ENCODE measurements at places on chromosomes 5 and 9.

- DNase-seq: no peak
Observed at GRCh38 chr5:140303966-140304365, 1.1 kb upstream of the PFDN1 start.

DNA sequence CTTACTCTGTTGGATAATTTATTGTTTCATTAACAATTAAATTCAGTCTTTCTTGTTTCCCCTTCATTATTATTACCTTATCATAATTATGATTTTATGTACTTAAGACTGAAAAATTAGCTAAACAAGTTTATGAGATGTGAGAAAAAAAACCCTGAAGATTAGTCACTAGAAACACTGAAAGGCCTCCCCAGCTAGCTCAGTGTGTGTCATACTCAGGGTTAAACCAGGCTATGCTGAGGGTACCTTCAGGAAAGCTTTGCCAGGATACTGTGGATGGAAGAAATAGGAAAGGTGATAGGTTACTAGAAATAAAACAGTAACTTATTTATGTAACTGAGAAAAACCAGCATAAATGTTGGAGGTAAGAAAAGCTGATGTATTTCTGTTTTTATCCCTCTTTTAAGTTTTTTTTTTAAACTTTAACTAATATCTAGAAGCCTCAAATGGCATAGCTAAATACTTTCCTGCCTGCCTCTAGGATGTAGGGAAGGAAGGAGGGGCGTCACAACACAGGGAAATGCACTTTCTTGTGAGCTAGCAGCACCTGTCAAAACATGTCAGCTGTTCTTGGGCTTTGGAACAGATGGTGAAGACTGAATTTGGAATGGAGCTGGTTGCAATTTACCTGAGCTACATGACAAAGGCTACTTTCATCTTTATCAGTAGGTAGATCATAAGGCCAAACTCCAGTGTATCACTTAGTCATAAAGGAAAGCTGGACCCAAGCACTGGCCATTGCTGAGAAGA lies 24.2 kb downstream of the NMRK1 start:
- no peak for DNase-seq

DNA sequence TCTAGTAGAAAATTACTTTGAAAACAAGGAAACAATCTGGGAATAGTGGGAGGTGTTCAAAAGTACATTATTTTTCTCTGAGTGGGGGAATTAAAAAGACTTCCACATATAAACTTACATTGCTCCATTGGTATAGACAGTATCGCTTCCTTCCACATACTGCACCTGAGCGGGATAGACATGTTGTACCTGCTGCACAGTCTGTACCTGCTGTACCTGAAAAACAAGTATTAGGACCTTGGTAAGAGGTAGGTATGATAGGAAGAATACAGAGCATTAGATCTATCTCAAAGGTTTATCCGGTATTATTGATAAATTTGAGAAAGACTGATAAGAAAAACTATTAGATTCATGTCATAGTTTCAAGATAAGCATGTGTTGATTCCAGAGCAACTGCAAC lies 179.3 kb downstream of the RFX3 start:
- no peak for DNase-seq

- no peak for DNase-seq
Observed at GRCh38 chr9:136528716-136529341, 17.0 kb downstream of the NOTCH1 start.

- DNase-seq: peak; percentile 48
Observed at GRCh38 chr5:180784497-180785097, 18.0 kb downstream of the MGAT1 start.

DNA sequence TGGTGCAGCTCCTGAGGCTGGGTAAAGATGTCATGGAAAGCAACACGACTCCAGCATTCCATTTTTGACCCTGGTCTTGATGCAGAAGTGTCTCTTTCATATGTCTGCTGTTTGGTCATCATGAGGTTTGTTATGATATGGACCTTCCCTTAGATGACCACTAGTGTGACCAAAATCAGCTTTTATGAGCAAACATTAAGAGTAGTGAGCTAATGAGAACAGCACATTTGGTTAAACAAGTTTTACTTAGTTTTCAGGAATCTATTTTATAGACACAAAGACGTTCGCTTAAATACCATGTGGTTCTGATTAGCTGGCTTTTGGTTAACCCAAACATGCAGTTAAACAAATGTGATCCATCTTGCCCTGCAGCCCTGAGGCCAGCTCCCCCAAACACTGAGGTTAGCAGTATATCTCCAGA lies 56.7 kb upstream of the ACTBL2 start:
- DNase-seq: no peak

GRCh38 chr5:147971472-147971871 lies 65.1 kb upstream of the C5orf46 start:
- no peak for DNase-seq

GRCh38 chr5:160930406-160930805 lies 78.4 kb upstream of the ATP10B start:
- no peak for DNase-seq

DNA sequence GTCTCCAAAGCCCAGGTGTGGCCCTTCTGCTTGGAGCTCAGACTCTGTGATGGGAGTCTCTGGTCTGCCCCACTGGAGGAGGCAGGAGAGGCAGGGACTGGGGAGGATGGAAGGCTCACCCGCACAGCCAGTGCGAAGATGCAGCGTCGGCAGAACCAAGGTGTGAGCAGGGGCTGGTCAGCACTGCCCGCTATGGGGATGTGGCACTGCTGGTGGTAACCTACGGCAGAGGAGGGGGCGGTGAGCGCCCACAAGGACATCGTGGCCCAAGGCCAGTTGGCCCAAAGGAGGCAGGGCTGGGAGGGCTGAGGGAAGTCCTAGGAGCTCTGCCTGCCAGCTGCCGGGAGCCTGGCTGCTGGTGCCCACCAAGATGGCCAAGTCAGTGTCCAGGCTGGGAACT lies 7.3 kb downstream of the PHF19 start:
- DNase-seq: no peak

GRCh38 chr5:160129841-160130240 lies 10.6 kb upstream of the PWWP2A start:
- no peak for DNase-seq

DNA sequence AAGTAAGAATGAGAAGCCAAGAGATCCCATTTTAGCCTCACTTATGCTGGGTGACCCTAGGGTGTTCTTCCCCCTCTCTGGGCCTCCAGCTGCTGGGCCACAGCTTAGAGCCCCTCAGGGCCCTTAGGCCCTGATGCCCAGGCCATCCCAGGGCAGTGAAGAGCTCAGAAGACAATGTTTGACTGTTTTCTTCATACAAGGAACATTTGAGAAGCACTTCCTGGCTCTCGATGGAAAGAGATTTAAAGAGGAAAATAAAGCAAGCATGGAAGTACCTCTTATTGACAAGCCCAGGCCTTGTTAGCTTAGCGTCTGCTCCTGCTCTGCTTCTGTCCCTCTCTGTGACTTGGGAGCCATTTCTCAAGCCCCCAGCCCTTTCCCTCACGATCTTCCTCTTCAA lies 165.9 kb upstream of the SMIM23 start:
- no peak for DNase-seq

- DNase-seq: no peak
Observed at GRCh38 chr5:132526290-132526973, 16.9 kb downstream of the IL5 start.

GRCh38 chr5:5103245-5103644 lies 36.9 kb upstream of the ADAMTS16 start:
- DNase-seq: no peak

- DNase-seq: no peak
Observed at GRCh38 chr9:101131326-101131725, 102.8 kb downstream of the PLPPR1 start.

GRCh38 chr9:128643519-128644300 lies 12.9 kb downstream of the DYNC2I2 start:
- DNase-seq: no peak

DNA sequence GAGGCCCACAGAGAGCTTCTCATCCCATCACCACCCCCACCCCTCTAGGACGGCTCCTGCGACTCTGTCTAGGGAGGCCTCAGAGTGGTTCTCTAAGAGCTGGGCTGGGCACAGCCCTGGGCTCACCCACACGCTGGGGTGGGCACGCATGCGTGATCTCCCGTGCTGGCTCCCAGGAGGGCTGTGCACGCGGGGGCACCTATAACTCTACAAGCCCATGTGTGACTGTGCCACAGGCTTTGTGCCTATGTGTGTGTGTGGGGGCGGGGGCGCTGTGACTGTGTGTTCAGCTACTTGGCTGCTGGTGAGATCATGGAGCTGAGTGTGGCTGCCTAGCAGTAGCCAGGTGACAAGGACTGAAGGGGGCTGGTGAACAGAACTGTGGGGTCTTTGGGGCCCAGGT lies 32.2 kb downstream of the NDUFA8 start:
- no peak for DNase-seq

DNA sequence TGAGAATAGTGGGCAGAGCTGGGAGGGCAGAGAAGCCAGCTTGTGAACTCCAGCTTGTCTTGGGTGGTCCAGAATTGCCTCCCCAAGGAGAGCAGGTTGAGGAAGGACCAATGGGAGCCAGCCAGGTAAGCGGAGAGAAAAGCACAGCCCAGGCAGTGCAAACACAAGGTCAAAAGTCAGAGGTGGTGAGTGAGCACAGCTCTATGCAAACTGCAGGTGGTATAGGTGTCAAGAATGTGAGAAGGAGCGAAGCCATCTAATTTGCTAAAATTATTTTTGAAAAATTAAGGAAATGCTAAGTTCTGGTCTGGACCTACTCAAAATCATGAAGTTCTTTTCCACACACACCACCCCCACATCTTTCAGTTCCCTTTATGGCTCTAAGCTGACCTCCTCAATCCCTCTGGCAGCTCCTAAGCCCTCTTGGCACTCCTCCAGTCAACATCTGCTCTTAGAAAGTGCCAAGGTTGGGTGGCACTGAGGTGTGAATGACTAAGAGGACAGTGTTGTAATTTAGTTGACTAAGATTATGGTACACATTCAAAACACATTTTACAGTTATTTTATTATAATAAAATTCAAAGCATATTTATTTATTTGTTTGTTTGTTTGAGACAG lies 6.6 kb upstream of the OTULINL start:
- DNase-seq: no peak

GRCh38 chr9:113622600-113623400 lies 159.3 kb downstream of the RGS3 start:
- DNase-seq: no peak

- peak; percentile 16 for DNase-seq
Observed at GRCh38 chr5:131209506-131210150, 38.9 kb downstream of the LYRM7 start.

- DNase-seq: no peak
Observed at GRCh38 chr5:124416627-124417026, 329.8 kb downstream of the ZNF608 start.

DNA sequence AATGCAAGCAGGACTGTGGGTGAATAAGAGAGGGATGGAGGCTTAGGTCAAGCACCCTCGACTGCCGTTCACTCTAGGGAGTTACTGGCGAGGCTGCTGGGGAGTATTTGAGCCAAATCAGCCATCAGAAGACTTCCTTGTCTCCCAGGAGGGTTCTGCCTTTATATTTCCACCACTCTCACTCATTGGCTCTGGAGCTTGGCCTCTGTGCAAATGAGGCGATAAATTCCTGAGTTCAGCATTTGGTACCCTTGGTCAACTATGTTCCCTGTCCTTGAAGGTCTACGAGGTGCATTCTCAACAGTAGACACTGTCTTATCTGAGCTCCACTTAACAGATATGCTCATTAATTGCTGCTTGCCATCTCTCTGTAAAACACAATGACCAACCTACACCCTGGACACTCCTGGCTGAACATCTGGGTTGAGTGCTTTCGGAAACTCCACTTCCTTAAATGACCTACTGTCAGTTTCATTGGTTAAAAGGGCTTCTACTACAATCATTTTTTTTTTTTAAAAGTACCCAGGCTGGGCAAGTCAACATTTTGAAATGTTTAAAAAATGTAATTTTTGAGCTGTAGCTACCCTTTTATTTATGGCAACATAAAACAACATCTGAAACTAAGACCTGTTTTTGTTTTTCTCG lies 153.2 kb downstream of the NTRK2 start:
- DNase-seq: no peak

GRCh38 chr9:99953861-99954507 lies 47.5 kb downstream of the STX17 start:
- no peak for DNase-seq

DNA sequence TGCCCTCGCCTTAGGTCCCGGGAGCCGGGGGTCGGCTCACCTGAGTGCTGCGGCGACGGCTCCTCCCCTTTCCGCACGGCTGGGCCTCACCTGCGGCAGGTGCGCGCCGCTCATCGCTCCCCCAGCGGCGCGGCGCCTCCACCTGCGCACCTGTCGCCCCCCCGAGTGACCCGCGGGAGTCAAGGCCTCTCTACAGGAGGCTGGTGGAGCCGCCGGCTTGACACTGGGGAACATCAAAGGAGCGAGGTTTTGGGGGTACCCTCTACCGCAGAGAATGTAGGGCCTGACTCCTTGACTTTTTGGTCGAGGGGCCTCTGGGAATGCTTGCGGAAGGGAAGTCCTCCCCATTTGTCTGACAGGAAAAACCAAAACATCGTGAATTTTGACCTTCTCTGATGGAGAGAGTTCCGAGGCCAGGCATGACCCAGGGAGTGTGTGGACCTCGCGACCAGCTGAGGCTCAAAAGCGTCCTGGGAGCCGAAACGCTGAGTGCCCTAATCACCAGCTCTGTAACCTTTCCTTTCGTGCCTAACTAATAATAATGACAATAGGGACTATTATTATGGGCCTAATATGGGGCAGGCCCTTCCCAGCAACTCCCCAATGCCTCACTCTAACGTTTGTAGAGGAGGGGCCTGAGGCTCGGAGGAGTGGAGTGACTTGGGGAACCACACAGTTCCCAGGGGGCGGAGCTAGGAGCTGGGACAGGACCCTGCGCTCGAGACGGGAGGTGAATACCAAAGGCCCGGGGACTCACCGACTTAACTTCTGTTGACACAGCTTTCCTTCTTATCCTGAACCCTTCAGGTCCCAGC lies 714 bp upstream of the IER5L start:
- DNase-seq: no peak

GRCh38 chr9:112914524-112914923 lies 23.8 kb upstream of the SLC46A2 start:
- DNase-seq: no peak

DNA sequence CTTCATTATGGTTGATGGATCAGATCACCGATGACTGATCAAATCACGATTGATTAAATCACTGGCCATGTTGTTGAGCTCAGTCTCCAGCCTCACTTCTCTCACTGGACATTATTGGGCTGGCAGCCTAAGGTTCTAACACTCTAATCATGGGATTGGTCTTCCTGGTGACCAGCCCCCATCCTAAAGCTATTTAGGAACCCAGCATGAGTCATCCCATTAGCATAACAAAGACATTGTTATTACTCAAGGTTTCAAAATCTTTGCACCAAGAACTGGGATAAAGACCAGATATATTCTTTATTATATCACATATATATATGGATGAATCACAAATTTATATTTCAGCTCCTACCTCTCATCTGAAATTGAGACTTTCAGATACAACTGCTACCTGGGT lies 272.1 kb upstream of the IL12B start:
- no peak for DNase-seq

DNA sequence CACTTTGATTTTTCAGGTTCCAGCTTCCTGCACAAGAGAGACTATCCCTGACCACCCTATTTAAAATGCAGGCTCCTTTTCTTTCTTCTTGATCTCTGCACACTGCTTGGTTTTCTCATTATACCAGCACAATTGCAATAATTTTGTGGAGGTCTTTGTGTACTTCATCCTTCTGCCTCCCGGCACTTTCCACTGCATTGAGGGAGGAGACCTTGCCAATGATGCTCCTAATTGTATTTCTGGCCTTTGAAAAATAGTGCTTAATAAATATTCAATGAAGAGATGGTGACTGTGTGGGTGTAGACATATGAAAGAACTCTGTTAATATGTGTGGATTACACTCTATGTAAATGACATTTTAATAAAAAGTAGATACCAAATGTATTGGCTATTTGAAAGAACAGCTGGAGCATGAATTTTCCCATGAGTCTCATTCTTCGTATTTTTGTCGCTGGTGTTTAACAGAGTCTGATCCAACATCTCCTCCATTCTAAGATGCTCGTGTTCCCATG lies 42.1 kb downstream of the FOXI1 start:
- DNase-seq: no peak

Data from effector memory CD4-positive, alpha-beta T cell (primary cell).